Natural killer cell (primary cell): ENCODE measurements at places on chromosomes 7 and 10. TPM values are rescaled to one million over a fixed set of nuclear protein-coding genes. Genes with fewer than 3 reads are reported as not detected.

DNA sequence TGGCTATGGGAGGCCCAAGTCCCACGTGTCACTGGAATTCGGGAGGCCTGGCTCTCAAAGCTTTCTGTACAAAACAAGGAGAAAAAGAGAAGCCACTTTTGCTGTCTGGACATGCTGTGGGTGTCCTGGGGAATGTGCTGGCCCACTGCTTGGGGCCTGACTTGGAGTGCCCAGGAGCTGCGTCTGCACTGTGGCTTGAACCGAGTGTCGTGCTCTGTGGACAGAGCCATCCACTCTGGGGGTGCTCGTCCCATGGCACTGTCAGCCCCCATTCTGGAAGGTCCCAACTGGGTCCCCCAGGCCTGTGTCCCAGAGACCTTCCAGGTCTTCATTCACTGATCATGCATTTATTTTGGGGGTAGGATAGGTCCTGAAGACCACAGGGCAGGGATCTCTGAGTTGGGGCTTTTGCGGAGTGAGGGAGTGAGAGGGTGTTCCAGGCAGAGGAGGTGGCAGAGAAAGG lies 138.0 kb downstream of the LHPP start:
- H3K4me3 ChIP-seq: no peak overlapping the region
- DNase-seq: no peak
- no peaks in the 10 kb centered on the region for H3K36me3 ChIP-seq
- peaks cover 56% of the 10 kb centered on the region for H3K4me1 ChIP-seq
- no peak overlapping the region for H3K27ac ChIP-seq
- H3K27me3 ChIP-seq: no peaks in the 10 kb centered on the region

DNA sequence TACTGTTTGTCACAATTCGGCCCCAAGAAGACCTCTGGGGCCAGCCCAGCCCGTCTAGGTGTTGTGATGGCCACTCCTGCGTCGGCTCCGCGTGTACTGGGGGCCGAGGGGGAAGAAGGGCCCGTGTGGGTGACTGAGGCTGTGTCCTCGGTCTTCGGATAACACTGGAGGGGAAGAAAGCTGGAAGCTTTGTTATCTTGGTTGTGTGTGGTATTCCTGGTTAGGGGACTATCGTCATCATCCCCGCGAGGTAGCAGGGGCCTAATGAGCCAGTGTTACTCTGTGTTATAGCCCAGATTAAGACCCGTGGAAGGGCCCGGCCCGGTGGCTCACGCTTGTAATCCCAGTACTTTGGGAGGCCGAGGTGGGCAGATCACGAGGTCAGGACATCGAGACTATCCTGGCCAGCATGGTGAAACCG lies 854 bp downstream of the MTG1 start:
- H3K4me1 ChIP-seq: peaks cover 51% of the 10 kb centered on the region
- DNase-seq: no peak
- H3K4me3 ChIP-seq: peak overlapping the region; percentile 54
- H3K27me3 ChIP-seq: no peaks in the 10 kb centered on the region

GRCh38 chr10:49844775-49845595 lies 82.9 kb upstream of the OGDHL start:
- H3K27ac ChIP-seq: no peak overlapping the region
- no peaks in the 10 kb centered on the region for H3K4me1 ChIP-seq
- no peaks in the 10 kb centered on the region for H3K27me3 ChIP-seq
- no peak overlapping the region for H3K4me3 ChIP-seq
- DNase-seq: no peak
- peaks cover 25% of the 10 kb centered on the region for H3K36me3 ChIP-seq

DNA sequence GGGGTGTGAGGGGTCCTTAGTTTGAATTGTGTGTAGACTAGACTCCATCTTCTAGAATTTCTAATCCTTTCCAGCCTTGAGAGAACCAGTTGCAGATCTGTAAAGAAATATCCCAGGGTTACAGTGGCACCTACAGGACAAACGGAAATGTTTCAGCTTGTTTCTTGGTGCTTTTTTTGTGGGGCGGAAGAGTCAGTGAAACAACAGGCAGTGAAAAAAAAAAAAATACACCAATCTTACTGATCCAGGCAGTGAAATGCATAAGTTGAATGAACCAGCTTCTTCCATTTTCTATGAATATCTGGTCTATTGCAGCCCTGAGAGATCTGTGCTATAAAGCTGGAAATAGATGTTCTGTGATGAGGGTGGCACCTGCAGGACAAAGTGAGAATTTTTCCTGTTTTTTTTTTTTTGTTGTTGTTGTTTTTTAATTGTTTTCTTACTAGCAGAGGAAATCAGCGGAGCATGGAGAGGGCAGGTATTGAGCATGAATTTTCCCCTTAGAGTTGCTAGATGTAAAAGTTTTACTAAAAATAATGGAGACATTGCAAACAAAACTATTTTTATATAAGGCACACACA lies 81.9 kb upstream of the DYNC1I1 start:
- H3K4me1 ChIP-seq: no peaks in the 10 kb centered on the region
- H3K4me3 ChIP-seq: no peak overlapping the region
- DNase-seq: no peak
- H3K27me3 ChIP-seq: no peaks in the 10 kb centered on the region
- no peak overlapping the region for H3K27ac ChIP-seq

DNA sequence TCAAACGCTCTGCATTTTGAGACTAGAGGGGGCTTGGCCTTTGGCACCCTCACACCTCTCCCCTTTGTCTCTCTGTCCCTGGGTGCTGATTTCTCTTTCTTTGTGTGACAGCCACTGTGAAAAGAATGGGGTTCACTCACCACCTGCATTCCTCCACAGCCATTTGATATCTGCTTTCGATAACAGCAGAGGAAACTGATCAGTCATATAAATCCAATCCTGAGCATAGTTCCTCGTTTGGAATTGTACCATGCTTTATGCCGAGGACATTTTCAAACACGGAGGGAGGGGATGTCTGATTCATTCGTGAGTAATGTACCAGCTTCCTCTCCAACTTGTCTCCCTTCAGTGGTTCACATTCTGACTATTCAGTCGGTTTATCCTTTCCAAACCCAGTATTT lies 15.8 kb downstream of the MET start:
- H3K27me3 ChIP-seq: no peaks in the 10 kb centered on the region
- no peaks in the 10 kb centered on the region for H3K36me3 ChIP-seq
- H3K27ac ChIP-seq: no peak overlapping the region
- no peak for DNase-seq
- no peak overlapping the region for H3K4me3 ChIP-seq
- no peaks in the 10 kb centered on the region for H3K4me1 ChIP-seq

DNA sequence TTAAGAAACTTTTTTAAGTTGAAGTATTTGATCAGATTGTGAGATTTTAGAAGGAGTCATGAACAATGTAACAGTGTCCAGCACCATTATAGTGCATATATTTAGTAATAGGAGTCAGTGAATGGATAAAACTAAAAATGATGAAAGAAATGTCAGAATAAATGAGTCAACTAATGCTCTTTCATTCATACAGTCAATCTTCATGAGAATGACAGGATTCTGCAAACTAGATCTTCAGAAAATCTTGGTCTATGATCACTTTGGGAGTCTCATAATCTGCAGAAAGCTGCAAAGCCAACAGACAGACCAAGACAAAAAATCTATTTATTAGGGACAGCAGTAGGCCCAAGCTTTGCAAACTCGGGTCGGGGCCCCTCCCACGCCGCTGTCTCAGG lies 710 bp downstream of the RNLS start:
- H3K4me1 ChIP-seq: peaks cover 6% of the 10 kb centered on the region
- H3K27me3 ChIP-seq: peaks cover 5% of the 10 kb centered on the region
- H3K27ac ChIP-seq: peak overlapping the region; percentile 80
- no peaks in the 10 kb centered on the region for H3K36me3 ChIP-seq

- no peak overlapping the region for H3K4me3 ChIP-seq
- H3K4me1 ChIP-seq: peaks cover 12% of the 10 kb centered on the region
- no peaks in the 10 kb centered on the region for H3K36me3 ChIP-seq
- no peak overlapping the region for H3K27ac ChIP-seq
- peaks cover 23% of the 10 kb centered on the region for H3K27me3 ChIP-seq
- DNase-seq: no peak
Observed at GRCh38 chr7:29806995-29807841, 910 bp downstream of the WIPF3 start.

DNA sequence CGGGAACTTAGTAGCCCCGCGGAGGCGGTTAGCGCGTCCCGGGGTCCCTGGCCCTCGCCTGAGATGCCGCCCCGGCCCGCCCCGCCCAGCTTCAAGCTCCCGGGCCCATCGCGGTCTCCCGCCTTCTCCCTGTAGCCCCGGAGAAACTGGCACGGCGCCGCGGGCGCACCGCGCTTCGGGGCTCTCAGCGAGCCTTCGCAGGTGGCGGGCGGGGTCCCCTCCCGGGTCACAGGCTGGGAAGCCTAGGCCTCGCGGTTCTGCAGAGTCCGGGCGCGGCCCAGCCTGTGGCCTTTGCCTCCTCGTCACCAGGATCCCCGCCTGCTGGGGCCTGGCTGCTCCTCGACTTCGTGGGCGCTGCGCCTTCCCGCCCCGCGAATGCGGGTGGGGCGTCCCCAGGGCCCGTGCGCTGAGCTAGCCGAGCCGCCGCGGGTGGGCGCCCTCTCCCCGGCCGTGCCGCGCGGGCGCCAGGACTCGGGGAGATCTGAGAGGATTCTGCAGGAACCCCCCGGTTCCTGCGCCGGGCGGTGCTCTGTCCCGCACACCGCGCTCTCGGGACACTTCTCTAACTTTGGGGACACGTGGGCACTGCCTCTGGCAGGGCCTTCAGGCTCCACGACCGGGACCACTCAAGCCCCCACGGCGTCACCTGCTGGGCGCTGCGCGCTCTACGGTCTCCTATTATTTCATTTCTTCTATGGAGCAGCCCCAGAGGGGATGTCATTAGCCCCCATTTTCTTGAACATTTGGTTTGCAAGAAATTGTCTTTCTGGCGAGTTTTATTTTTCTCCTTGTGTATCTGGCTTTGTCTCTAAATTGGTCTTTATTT lies 682 bp upstream of the RGS10 start:
- H3K27ac ChIP-seq: no peak overlapping the region
- DNase-seq: peak; percentile 44
- H3K4me3 ChIP-seq: peak overlapping the region; percentile 68
- H3K36me3 ChIP-seq: no peaks in the 10 kb centered on the region
- H3K27me3 ChIP-seq: peaks cover 5% of the 10 kb centered on the region
- H3K4me1 ChIP-seq: peaks cover 30% of the 10 kb centered on the region

Gene HYAL4
- total RNA-seq: not detected

Gene TCF7L2
- total RNA-seq: 10.4 TPM

Gene RNF32
- 0.80 TPM for total RNA-seq

Gene STEAP1
- total RNA-seq: not detected

Gene GPC2
- 2.3 TPM for total RNA-seq

Gene SPOCK2
- 329 TPM for total RNA-seq
